Uterus (tissue), 4 donors: ENCODE measurements at places on chromosomes 13 and 19. TPM values are rescaled to one million over a fixed set of nuclear protein-coding genes. Genes with fewer than 3 reads are reported as not detected.

TMEM145 gene
- total RNA-seq: not detected

SLC1A5 gene
- total RNA-seq: 29.5 TPM

GJA3 gene
- total RNA-seq: 0.37 TPM

RFPL4A gene
- total RNA-seq: not detected

KIRREL2 gene
- total RNA-seq: 2.8 TPM

DPF1 gene
- total RNA-seq: not detected

KLK3 gene
- 1.4 TPM for total RNA-seq

GIPC3 gene
- 4.0 TPM for total RNA-seq

NFIX gene
- 125 TPM for total RNA-seq

ZNF432 gene
- 9.7 TPM for total RNA-seq

CYP4F22 gene
- total RNA-seq: not detected

MYBPC2 gene
- 0.24 TPM for total RNA-seq

SPIB gene
- total RNA-seq: not detected

GZMM gene
- not detected for total RNA-seq

SERTAD1 gene
- 15.0 TPM for total RNA-seq

IQCN gene
- 1.0 TPM for total RNA-seq

ZNF320 gene
- 3.6 TPM for total RNA-seq
